Breast epithelium (tissue), 4 donors: ENCODE measurements at places on chromosomes 11 and 22.
A peak's percentile ranks its signal among the peaks of the same experiment; 100 is the strongest.

DNA sequence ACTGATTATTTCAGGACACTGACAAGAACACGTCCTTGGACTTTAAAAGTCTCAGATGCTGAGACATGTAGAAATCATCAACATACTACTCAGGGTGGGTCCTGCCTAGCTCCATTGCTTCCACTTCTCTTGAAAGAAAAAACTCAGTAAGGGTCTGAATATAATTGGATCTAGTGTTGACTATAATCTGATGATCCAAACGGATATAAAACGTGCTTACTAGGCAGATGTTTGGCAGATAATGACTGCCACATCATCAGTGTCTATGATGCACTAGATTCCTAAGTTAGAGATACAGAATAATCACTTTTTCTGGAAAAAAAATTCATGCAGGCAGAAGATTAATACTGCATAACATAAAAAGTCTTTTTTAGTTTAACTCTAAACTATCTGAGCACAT is 21.6 kb downstream of the GUCY1A2 start:
- DNase-seq = no peak

DNA sequence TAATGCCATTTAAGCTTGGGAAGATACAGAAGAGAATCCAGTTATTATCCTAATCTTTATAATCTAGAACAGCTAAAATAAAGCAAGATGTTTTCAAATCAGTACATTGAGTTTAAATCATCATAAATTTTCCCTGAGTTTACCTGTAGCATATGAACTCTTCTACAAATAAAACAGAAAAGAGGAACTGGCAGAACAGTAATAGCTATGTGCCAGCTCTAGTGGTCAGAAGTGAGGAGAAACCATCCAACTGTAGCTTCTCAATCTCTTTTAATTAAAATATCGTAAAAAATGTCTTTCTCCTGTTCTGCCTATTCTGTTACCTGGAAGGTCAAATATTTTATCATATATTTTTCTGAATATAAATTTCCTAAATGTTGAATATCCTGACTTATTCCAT is 266.9 kb downstream of the SOX6 start:
- DNase-seq = no peak

- DNase-seq = no peak
Measured at GRCh38 chr11:12981676-12982522, 27.2 kb upstream of the RASSF10 start.

- DNase-seq = no peak
Measured at GRCh38 chr11:60769811-60770210, 13.1 kb downstream of the MS4A15 start.

DNA sequence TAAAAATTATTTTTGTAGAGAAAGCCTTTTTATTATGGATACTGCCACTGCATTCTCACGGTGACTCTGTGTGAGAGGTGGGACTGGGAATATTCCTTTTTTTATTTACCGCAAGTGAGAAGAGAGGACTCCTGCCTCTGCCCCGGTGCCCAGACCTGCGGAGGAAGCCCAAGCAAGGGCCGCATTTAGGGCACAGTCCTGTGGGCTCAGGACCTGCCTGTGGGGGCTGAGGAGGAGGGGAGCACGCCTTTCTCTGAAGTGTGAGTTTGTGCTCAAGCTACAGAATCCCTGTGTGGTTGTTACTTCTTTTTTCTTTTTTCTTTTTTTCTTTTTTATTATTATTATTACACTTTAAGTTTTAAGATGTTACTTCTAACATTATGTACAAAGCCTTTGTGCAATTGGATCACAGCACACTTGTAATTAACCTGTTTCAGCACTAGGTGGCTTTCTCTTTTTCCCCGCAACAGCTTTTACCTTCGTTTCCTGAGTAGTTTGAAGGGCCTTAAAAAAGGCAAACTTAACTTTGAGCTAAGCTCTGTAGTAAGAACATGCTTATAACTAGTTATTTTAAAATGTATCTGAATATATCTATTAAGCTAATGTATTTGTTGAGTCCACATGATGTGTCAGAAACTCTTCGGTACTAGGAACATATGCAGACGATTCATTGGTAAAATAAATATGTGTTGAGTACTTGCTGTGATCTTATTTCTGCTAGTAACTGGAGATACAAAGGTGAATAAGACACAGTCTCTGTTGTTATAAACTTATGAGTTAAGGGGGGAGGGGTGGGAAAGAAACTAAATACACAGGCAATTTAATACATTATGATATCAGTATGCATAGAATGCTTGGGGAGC is 18.3 kb downstream of the AMOTL1 start:
- DNase-seq = no peak

- DNase-seq = no peak
Measured at GRCh38 chr11:86574493-86575207, 97.8 kb downstream of the ME3 start.

DNA sequence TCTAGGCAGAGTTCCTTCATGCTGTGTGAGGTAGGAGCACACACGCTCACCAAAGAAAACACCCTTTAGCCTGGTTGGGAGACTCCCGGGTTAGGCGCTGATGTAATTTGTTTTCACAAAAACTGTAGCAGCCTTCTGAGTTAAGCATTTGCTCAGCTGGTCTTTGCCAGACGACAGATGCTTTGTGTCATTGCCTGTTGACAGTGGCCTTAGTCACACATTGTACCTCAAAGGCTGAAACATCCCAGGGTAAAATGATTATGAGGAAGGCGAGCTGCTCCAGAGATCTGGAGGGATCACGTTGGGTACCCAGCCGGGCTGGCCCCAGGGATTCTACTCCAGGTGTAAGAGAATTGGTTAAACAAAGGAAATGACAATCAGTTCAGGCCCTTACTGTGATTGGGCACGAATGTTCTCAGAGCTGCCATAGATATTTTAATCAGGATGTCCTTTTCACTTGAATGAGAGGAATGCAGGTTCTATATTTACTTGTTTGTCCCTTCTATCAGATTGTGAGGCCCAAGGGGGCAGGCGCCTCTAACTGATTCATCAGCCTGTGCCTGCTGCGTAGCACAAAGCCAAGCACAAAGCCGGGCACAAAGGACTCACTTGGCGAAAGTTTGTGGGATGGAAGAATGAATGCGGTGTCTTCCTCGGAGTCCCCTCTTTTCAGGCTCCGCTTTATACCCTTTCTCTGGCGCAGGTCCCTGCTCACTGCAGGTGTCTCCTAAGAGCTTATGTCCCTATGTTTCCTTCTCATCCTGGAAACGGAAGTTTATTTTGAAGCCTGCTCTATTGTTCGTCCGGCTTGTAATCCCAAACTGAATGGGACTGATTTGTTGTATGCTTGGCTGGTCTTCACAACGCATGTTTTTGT is 47.1 kb downstream of the ADM start:
- no peak for DNase-seq

DNA sequence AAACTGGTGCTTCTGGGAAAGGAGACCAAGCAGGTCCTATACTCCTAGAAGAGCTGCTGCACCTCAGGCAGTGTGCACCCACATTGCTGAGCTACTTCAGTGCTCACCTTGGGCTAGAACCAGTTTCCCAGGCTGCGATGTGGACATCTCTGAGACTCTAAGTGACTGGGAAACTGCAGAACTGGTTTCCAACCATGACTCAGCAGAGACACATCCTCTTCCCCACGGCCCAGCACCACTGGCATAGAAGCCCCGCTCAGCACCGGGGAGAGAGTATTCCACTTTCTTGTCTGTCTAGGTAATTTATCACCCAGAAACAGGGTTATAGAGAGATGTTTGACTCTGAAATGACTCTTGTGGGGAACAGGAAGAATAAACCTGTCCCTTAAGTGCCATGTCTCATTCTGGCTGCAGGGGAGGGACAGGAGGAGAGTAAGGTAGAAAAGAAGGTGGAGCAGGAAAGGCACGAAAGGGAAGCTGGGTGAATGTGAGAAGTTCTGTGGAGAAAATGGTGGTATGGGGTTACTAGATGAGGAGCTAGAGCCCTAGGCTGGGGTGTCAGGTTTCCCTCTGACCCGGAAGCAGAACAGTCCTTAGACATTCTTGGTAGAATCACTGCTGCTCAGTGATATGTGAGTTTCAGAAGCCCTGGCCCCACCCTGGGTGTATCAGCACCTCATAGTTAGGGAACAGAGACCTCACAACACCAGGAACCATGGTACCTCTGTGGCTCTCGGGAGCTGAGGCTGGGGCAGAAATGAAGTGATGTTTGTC is 340.4 kb upstream of the NCAM1 start:
- DNase-seq = peak; percentile 38

DNA sequence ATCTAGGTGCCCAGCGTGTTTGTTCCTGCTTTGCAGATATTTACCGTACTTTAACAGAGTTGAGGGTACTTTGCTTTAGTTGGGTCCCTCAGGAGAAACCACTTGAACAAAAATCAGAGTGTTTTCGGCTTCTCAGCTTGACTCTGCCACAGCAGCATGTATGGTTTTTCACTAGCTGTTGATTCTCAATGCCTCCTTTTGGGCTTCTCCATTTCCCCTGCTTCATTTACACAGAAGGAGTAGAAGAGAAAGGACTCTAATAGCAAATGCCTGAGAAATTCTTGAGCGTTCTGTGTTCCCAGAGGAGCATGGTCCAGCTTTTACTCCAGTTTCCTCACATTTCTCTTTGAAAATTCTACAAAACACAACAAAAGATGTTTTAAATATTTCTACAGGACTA is 252.1 kb upstream of the CCDC179 start:
- DNase-seq = no peak

GRCh38 chr11:46903846-46904245 is 14.5 kb downstream of the LRP4 start:
- no peak for DNase-seq

DNA sequence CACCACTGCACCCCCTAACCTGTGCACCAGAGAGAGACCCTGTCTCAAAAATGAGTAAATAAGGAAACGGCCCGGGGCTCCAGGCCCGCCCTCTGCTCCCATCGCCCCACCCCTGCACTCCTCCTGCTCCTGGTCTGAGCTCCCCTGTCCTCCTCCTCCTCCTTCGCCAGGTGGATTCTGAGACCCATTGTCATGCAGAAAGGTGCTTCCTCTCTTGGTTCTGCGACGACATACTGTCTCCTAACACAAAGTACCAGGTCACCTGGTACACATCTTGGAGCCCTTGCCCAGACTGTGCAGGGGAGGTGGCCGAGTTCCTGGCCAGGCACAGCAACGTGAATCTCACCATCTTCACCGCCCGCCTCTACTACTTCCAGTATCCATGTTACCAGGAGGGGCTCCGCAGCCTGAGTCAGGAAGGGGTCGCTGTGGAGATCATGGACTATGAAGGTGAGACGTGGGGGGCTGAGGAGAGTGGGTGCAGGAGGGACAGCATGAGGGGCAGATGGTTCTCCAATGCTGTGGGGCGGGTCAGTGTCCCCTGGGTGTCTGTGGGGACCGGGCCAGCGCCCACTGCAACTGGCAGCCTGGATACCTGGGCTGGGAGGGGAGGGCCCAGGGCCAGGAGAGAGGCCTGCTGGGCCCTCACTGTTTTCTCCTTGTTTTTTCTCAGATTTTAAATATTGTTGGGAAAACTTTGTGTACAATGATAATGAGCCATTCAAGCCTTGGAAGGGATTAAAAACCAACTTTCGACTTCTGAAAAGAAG is 3.1 kb upstream of the APOBEC3D start:
- no peak for DNase-seq

GRCh38 chr22:32341122-32341740 is 16.4 kb upstream of the RFPL3 start:
- DNase-seq = no peak

GRCh38 chr11:78428266-78428636 is 10.6 kb upstream of the GAB2 start:
- no peak for DNase-seq

DNA sequence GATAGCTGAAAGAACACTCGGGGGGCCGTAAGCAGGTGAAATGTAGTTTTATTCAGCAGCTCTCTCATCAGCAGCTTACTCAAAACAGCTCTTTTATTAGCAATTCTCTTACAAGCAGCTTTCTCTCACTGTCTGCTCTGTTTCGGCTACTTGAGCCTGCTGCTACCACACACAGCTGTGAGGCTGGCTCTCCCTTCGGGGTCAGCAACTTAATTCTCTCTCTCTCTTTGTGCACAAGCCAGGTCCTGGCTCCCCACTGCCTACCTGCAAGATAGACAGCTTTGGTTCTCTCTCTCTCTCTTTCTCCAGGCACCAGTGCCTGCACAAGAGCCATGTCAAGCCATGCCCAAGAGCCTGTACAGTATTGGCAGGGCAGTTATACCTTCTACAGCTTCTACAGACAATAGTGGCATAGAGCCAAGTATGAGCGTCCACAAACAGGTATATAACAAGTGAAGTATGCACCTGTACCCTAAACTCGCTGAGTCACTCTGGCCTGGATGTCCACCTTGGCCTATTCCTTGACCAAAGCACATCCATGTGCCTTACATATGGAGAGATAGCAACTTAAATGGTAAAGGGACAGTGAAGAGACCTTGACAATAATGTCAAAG is 110.8 kb downstream of the MTNR1B start:
- no peak for DNase-seq

DNA sequence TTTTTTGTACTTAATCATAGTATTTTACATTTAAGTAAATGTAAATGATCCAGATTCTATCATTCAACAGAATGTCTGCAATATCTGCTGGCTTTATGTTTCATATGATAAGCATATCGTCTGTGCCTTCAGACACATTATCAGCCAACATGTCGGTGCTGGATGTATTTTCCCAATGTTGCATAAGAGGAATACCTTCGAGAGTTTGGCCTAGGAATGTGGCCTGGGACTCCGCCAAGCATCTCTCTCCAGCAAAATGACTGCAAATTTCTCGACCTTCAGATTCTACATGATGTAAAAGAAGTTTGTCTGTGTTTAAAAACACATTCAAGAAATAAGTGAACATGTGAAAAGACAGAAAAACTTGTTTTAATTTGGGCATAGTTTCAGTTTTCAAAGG is 6.9 kb downstream of the BDNF start:
- no peak for DNase-seq

DNA sequence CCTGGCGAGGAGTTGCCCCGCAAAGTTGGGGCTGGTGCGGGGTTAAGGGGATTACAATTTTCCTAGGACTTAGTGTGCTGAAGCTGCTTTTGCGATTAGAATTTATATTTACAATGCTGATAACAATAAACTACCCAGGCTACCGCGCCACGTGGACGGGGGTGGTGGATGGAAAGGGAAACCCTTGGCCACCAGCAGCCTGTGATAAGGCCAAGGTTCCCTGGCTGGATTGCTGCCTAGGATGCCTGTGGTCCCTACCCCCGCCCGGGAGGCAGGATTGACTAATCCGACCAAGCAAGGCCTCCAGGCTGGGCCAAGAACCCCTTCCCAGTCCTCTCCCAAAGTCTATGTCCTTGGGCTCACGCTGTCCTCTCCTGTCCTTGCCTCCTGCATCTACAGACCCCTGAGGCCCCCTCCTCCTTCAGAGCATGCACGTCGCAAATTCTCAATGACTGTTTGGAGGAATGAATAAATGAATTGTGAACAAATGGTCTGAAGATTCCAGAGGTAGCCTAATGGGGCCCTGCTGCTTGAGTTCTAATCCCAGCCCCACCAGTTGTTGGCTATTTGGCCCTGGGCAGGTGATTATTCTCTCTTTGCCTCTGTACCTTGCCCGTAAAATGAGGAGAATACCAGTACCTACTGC is 7.6 kb upstream of the CHKA start:
- no peak for DNase-seq
